ENCODE measurements at places on chromosomes 7 and 10. TPM values are rescaled to one million over a fixed set of nuclear protein-coding genes. Genes with fewer than 3 reads are reported as not detected.

DNA sequence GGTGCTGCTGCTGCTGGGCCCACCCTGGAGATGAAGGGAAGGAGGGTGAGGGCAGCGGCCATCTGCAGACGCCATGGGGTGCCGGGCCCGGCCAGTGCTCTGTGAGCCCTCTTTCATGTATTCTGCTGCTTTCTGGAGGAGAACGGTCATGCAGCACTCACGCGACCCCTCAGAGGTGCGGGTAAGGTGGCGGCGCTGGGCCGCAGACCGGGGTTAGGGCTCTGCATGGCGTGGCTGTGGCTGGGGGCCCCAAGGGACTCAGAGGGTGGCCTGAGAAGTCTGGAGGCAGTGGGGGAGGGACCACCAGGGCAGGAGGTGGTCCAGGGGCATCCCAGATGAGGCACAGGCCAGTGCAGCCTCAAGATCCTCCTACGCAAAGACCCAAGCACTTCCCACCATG, 275.5 kb downstream of the ELFN1 start:
- H3K27me3 ChIP-seq = no peaks in the 10 kb centered on the region
- H3K4me1 ChIP-seq = no peaks in the 10 kb centered on the region
- no peak overlapping the region for H3K27ac ChIP-seq
- H3K4me3 ChIP-seq = no peak overlapping the region
- no peaks in the 10 kb centered on the region for H3K36me3 ChIP-seq
- DNase-seq = no peak

GRCh38 chr7:111588065-111588433, 25.8 kb upstream of the IMMP2L start:
- H3K27ac ChIP-seq = no peak overlapping the region
- DNase-seq = no peak
- H3K4me1 ChIP-seq = no peaks in the 10 kb centered on the region
- no peaks in the 10 kb centered on the region for H3K27me3 ChIP-seq

- no peak overlapping the region for H3K4me3 ChIP-seq
- DNase-seq = no peak
- no peaks in the 10 kb centered on the region for H3K36me3 ChIP-seq
- no peaks in the 10 kb centered on the region for H3K4me1 ChIP-seq
- no peak overlapping the region for H3K27ac ChIP-seq
- no peaks in the 10 kb centered on the region for H3K27me3 ChIP-seq
These were observed 572.2 kb downstream of the INHBA start for GRCh38 chr7:41130561-41131236.

DNA sequence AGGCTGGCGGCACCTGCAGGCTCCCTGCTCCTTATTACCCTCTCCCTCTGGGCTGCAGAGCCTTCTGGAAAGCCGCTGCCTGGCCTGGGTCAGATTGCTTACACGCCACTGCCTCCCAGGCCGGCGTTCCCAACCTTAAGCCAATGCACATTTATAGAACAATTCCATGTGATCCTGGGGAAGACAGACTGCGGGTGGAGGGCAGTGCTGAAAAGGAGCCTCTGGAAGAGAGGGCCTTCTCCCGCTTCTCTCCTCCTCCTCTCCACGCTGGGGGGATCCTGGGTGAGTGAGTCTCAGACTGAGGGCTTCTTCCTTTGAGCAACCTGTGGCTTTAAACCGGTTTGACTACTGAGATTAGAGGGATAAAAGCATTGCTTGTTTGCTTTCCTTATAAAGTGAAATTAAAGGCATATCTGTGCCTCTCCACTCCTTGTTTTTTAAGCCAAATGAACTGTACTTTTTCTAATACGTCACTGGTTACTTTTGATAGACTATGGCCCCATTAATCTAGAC, 5.5 kb downstream of the TACC2 start:
- H3K4me1 ChIP-seq = no peaks in the 10 kb centered on the region
- no peaks in the 10 kb centered on the region for H3K36me3 ChIP-seq
- DNase-seq = no peak
- H3K27me3 ChIP-seq = no peaks in the 10 kb centered on the region
- H3K4me3 ChIP-seq = no peak overlapping the region
- H3K27ac ChIP-seq = no peak overlapping the region

GRCh38 chr10:32951111-32951510, 6.9 kb downstream of the ITGB1 start:
- no peaks in the 10 kb centered on the region for H3K36me3 ChIP-seq
- H3K4me1 ChIP-seq = peaks cover 78% of the 10 kb centered on the region
- no peak overlapping the region for H3K27ac ChIP-seq
- no peak for DNase-seq
- H3K27me3 ChIP-seq = no peaks in the 10 kb centered on the region
- no peak overlapping the region for H3K4me3 ChIP-seq

GRCh38 chr10:133523631-133524203, 3.4 kb upstream of the CYP2E1 start:
- no peaks in the 10 kb centered on the region for H3K36me3 ChIP-seq
- DNase-seq = no peak
- H3K27me3 ChIP-seq = no peaks in the 10 kb centered on the region
- H3K4me1 ChIP-seq = peaks cover 15% of the 10 kb centered on the region

DNA sequence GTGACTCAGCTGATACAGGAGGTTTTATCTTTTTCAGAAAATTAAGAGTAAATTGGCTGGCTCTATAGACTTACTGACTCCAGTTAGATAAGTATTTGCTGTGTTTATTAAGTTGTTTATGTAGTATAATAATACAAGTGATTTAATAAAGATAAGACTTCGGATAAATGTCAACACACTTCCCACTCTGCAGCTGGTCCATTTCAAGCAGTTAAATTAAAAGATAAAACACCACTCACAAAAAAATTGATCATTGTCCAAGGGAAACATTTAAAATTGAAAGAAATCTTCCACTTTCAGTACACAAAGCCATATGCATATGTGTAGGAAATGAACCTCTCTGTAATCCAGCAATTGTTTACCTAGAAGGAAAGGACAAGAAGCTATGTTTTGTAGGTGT, 106.1 kb upstream of the SP8 start:
- H3K4me3 ChIP-seq = no peak overlapping the region
- H3K27me3 ChIP-seq = no peaks in the 10 kb centered on the region
- no peak overlapping the region for H3K27ac ChIP-seq
- DNase-seq = no peak
- no peaks in the 10 kb centered on the region for H3K36me3 ChIP-seq

- H3K4me3 ChIP-seq = no peak overlapping the region
- H3K36me3 ChIP-seq = no peaks in the 10 kb centered on the region
- no peak overlapping the region for H3K27ac ChIP-seq
These were observed 66.0 kb downstream of the ENO4 start for GRCh38 chr10:116915340-116915739.

- H3K36me3 ChIP-seq = no peaks in the 10 kb centered on the region
- no peaks in the 10 kb centered on the region for H3K4me1 ChIP-seq
- H3K27ac ChIP-seq = no peak overlapping the region
- H3K27me3 ChIP-seq = no peaks in the 10 kb centered on the region
These were observed 8.3 kb upstream of the SMKR1 start for GRCh38 chr7:129494041-129494440.

- no peaks in the 10 kb centered on the region for H3K36me3 ChIP-seq
- H3K27ac ChIP-seq = peak overlapping the region; percentile 76
These were observed 26.5 kb downstream of the DNAJB12 start for GRCh38 chr10:72328045-72328828.

DNA sequence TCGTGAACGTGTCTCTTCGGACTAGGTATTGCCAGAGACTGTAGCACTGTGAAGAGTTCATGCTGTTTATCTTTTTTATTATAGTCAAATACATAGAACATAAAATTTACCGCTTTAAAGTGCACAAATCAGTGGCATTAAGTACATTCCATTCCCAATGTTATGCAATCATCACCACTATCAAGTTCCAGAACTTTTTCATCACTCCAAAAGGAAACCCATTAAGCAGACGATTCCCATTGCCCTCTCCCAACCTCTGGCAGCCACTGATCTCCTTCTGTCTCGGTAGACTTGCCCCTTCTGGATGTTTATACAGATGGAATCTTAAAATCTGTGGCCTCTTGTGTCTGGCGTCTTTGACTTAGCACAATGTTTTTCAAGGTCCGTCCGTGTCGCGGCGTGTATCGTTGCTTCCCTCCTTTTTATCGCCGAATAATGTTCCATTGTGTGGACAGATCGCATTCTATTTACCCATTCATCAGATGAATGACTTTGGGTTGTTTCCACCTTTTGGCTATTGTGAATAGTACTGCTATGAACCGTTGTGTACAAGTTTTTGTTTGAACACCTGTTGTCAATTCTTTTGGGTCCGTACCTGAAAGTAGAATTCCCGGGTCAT, 2.7 kb downstream of the PROSER2 start:
- H3K27ac ChIP-seq = no peak overlapping the region
- peaks cover 46% of the 10 kb centered on the region for H3K4me1 ChIP-seq
- H3K4me3 ChIP-seq = no peak overlapping the region
- peak; percentile 25 for DNase-seq

DNA sequence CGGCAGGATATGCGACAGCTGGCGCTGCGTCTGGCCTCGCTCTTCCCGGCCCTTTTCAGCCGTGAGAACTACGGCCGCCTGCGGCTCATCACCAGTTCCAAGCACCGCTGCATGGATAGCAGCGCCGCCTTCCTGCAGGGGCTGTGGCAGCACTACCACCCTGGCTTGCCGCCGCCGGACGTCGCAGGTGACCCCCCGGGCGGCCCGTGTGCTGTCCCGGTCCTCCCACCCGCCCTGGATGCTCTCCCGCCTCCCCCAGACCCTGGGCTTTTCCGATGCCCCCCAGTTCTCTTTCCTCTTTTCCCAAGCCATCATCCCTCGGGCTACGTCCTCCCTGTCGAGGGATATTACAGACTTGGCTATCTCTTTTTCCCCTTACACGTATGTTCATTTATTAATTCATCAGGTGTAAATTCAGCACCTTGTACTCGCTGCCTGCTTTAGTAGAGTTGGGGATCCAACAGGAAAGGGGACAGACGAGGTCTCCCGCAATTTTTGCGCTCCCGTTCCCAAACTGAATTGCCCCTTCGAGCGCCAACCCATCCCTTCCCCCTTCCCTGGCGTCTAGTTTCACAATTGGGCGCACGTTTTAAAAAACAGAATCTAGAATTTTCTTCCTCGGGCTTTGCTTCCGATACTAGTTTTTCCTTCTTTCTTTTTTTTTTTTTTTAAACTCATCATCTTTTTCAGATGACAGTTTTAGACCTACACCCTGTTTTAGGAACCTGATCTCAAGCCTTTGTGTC, 846 bp downstream of the MINPP1 start:
- no peaks in the 10 kb centered on the region for H3K27me3 ChIP-seq
- DNase-seq = no peak
- peak overlapping the region; percentile 89 for H3K27ac ChIP-seq
- peaks cover 23% of the 10 kb centered on the region for H3K4me1 ChIP-seq
- no peaks in the 10 kb centered on the region for H3K36me3 ChIP-seq

GRCh38 chr10:72239409-72239808, 23.3 kb upstream of the ASCC1 start:
- H3K36me3 ChIP-seq = no peaks in the 10 kb centered on the region
- H3K27ac ChIP-seq = no peak overlapping the region
- no peak for DNase-seq
- H3K27me3 ChIP-seq = no peaks in the 10 kb centered on the region
- peaks cover 36% of the 10 kb centered on the region for H3K4me1 ChIP-seq

DNA sequence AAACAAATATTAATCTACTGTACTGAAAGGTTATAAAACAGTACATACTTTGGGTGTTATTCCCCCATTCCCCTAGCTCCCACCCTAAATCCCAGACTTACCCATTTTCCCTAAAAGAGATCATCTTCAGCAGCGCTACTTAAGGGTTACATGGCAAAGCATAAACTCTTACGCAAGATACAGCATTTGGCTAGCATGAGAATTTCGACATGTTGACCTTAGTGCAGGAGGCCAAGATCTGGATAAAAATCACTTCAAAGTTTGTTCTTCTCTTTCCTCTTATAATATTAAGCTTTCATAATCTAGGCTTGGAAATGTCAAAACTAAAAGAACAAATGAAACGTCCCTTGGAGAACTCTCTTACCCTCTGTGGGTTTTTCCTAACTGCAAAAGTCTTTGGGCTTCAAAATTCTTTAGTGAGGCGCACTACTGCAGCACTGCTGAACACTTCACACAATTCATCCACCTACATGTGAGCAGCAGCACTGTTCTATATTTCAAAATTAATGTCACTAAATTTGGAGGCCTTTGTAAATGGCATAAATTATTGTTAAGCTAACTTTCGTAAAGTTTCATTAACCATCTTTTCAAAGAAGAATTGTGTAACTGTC, 59.5 kb upstream of the PDLIM1 start:
- no peak for DNase-seq
- no peak overlapping the region for H3K4me3 ChIP-seq
- H3K27ac ChIP-seq = no peak overlapping the region
- H3K4me1 ChIP-seq = peaks cover 17% of the 10 kb centered on the region

GRCh38 chr7:77532247-77532646, 4.8 kb upstream of the PTPN12 start:
- no peak for DNase-seq
- H3K4me3 ChIP-seq = no peak overlapping the region
- H3K27ac ChIP-seq = no peak overlapping the region
- H3K36me3 ChIP-seq = no peaks in the 10 kb centered on the region

The SLC35G1 gene
- total RNA-seq = 7.5 TPM

The NPC1L1 gene
- 0.44 TPM for total RNA-seq

The AZGP1 gene
- 94.5 TPM for total RNA-seq

The PLEKHA1 gene
- 42.6 TPM for total RNA-seq

The PIK3CG gene
- total RNA-seq = 9.3 TPM

The TMEM130 gene
- 2.0 TPM for total RNA-seq

The ACSM6 gene
- total RNA-seq = not detected

The CALML5 gene
- not detected for total RNA-seq

The CDNF gene
- total RNA-seq = 4.6 TPM

The GRM3 gene
- not detected for total RNA-seq

The ZNF800 gene
- 27.3 TPM for total RNA-seq

The ADGRA1 gene
- not detected for total RNA-seq

Measured in tibial nerve (tissue), 4 donors.